ENCODE measurements at places on chromosomes 2 and 18.
A peak's percentile ranks its signal among the peaks of the same experiment; 100 is the strongest.

DNA sequence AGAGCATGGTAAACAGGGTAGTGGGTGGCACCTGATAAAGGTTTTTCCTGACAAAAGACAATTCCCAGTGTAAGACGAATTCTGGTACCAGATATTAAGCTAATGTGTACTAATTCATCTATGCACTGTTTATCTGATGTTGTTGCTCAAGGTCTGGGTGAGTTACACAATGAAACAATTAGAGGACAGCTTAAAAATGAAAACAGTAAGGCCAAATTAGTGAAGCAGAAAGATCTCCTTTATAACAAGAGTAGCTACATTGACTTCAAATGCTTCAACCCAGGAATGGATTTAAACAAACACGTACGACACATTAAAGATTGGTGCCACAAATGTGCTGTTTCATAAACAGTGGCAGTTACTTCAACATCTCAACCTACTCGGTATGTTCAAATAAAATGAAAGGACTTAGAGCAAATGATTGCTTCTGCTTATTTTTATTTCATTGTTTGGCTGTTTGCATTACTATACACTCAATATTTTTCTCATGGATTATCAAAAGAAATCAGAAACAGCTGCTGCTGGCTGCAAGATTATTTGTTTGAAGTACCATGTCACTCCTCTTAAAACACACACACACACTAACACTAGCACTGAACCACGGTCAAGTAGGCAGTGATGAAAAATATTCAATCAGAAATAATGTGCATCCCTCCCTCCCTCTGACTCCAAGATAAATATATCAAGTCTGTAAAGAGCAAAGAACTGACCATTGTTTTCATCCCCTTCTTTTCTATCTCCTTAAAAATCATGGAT, 94.4 kb upstream of the RND3 start:
- DNase-seq, result no peak

DNA sequence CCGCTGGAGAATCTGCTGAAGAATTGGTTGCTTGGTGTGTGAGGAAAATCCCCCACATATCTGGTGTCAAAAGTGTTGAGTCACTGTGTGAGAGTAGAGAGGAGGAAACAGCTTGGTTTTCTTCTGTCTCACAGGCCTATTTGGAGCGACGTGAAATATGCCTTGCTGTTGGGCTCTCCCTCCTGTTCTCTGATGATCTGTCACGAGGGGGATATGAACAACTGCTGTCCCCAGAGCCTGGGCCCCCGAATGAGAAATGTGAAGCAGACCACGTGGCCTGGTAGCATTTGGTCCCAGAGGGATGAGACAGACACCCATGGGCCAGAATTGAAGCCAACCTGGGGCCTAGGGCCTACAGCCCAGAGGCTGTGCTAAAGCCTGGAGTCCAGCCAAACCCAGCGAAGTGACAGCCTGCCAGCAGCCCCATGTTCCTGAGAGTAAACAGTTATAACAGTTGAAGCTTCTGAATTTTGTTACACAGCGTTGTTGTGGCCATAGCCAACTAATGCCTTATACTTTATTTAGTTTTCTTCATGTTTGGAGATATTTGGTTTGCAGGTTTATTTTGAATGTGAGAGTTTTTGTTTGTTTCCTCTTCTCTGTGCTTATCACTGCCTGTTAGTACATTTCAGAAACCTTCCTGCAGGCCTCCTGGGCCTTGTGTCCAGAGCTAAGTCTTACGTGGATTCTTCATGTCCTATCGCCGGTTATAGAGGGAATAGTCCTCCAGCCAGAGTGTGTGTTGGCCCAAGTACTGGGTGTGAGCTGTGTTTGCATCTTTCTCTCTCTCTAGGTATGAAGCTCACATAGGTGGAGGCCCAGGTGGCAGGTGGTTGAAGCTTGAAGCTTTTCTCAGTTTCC, 18.7 kb upstream of the COLEC12 start:
- no peak for DNase-seq

GRCh38 chr2:205766779-205767359, 84.6 kb downstream of the NRP2 start:
- DNase-seq, result peak; percentile 8

DNA sequence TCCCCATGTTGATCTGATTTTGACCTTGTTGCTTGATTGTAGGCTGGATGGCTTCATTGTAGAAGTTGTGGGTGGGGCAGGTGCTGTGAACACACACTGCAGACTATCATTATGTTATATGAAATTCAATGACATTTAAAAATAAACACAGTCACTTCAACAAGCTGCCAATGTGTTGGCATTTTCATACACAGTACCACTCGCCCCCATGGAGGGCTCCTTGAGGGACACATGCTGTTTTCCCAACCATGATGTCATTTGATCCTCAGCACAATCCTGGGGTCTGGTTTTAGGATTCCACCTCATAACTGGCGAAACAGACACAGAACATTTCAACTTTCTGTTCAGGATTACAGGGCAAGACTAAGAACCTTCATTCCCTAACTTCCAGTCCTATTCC, 86.9 kb downstream of the ZCCHC2 start:
- DNase-seq, result no peak

GRCh38 chr2:66030553-66030952, 404.4 kb upstream of the MEIS1 start:
- DNase-seq, result no peak

DNA sequence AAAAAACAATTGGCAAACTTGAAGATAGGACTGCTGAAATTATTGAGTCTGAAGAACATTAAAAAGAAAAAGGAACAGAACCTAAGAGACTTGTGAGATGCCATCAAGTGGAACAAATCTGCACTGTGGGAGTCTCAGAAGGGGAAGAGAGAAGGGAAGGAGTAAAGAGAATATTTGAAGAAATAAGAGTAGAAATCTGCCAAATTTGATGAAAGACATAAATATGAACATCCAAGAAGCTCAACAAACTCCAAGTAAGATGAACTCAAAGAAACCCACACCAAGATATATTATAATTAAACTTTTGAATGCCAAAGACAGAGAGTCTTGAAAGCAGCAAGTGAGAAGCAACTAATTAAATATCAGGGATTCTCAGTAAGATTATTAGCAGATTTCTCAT, 102.7 kb downstream of the ZNF519 start:
- DNase-seq, result no peak

DNA sequence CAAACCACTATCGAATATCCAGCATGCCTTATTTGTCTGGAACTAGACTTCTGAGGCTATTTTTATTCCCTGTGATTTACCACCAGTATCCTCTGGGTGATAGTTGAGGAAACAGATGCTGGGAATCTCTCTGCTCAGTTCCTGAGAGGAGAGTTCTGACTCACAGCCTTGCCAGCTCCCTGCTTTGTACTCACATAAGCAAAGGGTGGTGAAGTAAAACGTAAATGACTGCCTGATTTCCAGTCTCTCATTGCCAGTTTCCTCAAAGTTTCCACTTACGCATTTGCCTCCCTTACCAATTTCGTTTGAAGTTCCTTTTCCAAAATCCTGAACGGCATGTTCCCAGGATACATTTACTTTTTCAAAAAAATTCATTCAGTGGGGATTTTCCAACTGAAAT, 69.2 kb upstream of the HNRNPA3 start:
- no peak for DNase-seq

- no peak for DNase-seq
These were observed 91.0 kb downstream of the TMEM17 start for GRCh38 chr2:62415019-62415431.

DNA sequence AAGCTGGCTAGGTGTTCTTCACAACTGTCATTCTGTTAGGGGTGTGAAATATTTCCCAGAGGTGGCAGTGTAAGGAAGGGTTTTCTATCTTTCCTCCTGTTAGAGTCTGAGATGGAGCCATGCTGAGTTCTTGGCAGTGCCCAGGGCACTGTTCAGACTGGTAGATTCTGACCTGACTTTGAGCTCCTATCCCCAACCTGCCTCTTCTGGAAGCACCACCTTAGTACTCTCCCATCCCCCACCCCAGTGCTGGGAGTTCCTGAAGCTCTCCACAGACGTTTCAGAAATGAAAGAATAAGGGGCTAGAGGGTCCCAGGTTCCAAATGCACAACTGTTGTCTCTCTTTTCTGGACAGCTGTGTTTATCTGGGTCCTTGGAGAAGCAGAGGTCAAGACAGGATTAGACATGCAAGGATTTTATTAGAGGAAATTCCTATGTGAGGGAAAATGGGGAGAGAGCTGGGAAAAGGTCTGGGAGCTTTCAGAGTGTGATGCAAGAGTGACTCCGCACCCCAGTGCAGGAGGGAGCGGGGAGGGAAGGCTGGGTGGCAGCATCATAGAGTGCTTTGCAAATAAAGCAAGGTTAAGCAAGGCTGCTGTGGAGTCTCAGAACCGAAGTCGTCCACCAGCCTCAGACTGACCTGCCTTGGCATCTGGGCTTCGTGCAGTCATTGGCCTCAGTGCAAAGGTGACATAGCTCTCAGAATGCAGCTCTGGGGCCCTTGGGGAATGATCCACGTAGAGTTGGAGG, 75.5 kb downstream of the SLC4A3 start:
- DNase-seq, result no peak

- no peak for DNase-seq
These were observed 122.0 kb upstream of the SLC35G4 start for GRCh38 chr18:11487390-11487789.

DNA sequence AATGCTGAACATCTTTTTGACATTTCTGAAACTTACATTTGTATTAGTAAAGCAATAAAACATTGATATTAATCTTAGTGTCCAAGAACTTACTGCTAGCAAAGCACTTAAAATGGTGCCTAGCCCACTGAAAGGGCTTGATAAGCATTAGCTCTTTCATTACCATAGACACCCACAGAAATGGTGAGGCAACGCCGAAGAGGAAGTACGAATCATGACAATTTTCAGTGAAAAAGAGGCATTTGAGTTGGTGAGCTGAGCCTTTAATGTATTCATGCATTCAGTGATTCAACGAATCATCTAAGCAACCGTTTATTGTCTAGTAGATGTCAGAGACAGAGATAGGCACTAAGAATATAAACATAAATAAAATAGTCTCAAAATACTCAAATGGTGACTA, 101.1 kb downstream of the PIGN start:
- DNase-seq, result no peak

DNA sequence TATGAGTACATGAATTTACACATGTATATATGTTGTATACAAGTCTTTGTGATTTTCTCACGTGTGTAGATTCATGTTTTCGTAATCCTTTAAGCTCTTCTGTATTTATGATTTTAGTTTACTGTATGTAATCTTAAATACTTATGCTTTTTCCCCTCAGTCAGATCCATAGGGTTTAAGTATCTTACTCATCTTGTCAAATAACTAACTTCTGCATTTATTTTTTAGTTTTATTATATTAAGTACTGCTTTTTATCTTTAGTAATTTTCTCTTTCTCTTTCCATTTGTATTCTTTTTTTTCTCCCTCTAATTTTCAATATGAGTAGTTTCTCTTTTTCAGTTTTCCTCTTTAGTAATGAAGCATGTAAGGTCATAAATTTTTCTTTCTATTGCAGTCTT, 179.4 kb downstream of the LCLAT1 start:
- no peak for DNase-seq

- DNase-seq, result no peak
These were observed 94.3 kb upstream of the WDSUB1 start for GRCh38 chr2:159380685-159381239.

DNA sequence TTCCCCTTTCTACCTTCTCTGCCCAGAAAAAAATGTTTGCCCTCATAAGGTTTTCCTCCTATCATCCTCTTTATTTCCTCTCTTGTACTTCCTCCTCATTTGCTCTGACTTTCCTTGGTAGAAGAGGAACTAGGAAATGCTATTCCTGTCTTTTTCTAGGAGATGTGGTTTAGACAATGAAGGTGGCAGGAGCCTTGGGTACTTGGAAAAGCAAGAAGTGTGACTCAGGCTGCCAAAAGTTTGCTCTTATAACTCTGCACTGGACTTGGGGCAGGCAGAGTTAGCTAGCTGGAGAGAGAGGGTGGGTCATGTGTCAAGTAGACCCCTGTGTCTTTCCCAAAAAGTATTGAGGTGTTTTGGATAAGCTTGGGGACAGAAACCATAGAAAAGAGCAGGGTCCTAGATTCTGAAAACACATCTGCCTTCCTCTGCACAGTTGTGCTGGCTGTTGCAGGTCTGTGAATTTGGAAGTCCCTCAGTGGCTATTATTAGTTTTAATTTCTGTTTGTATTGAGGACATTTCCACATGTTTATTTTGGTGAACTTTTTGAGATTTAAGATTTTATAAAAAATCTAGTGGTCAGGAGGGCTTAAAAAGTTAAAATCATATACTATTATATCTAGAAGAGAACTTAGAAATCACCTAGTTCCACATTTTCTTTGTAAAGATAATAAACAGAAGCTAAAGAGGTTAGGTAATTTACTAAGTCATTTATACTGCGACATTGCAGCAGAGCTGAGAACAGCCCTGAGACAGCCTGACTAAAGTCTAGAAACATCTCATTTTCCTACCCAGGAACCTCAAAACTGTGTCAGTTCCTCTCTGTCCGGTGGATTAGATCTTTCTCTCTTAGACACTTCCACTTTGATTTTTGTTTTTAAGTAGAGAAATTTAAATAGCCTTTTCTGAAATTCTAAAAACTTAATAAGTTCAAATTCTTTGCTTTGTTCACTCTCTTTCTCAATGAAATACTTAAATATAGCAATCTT, 16.0 kb downstream of the INSIG2 start:
- DNase-seq, result no peak

DNA sequence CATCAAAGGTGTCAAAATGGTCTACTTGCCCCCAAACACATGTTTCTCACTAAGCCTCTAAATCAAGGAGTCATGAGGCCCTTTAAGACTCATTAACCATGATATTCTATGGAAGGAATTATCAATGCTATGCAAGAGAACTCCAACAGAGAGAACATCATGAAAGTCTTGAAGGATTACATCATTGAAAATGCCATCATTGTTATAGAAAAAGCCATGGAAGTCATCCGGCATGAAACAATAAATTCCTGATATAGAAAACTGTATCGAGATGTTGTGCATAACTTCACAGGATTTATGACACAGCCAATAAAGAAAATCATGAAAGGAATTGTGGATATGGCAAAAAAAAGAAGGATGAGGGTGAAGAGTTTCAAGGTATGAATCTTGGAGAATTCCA, 1363.6 kb upstream of the CDH2 start:
- no peak for DNase-seq

- DNase-seq, result no peak
These were observed 93.0 kb upstream of the SLC39A10 start for GRCh38 chr2:195563857-195564512.

- DNase-seq, result no peak
These were observed 7.6 kb downstream of the NMUR1 start for GRCh38 chr2:231522418-231523180.

GRCh38 chr2:192286093-192286701, 91.5 kb upstream of the TMEFF2 start:
- no peak for DNase-seq

- DNase-seq, result no peak
These were observed 1112.5 kb downstream of the CBLN2 start for GRCh38 chr18:71431689-71432088.

GRCh38 chr18:62447652-62448051, 75.2 kb upstream of the ZCCHC2 start:
- no peak for DNase-seq

GRCh38 chr2:239433777-239434403, 33.1 kb upstream of the HDAC4 start:
- DNase-seq, result no peak

DNA sequence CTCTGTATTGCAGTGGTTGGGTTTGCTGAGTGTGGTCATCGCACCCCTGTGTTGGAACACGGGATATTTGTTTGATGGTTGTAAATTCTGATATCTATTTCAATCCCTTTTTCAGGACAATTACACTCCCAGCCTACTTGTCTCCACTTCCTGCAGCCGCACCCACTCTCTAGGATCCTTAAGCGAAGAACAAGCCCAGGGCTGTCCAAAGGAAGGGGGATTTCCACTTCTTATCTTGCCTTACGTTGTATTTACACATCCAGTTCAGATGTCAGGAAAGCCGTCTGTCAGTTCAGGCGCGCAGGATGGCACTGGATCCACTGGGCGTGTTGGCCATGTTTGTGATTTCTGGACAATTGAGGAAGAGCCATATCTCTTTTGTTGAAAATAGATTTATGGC, 834.5 kb upstream of the SALL3 start:
- no peak for DNase-seq
